ENCODE measurements at places on chromosomes 1 and 21. TPM values are rescaled to one million over a fixed set of nuclear protein-coding genes. Genes with fewer than 3 reads are reported as not detected.

The GSTM2 gene
- 27.5 TPM for total RNA-seq

- ATAC-seq = no peak
These were observed 81.6 kb upstream of the TTC34 start for GRCh38 chr1:2882966-2883696.

- ATAC-seq = no peak
These were observed 1.7 kb downstream of the TIAM1 start for GRCh38 chr21:31342348-31342747.

GRCh38 chr1:66695116-66695515 lies 57.1 kb upstream of the DYNLT5 start:
- ATAC-seq = no peak

DNA sequence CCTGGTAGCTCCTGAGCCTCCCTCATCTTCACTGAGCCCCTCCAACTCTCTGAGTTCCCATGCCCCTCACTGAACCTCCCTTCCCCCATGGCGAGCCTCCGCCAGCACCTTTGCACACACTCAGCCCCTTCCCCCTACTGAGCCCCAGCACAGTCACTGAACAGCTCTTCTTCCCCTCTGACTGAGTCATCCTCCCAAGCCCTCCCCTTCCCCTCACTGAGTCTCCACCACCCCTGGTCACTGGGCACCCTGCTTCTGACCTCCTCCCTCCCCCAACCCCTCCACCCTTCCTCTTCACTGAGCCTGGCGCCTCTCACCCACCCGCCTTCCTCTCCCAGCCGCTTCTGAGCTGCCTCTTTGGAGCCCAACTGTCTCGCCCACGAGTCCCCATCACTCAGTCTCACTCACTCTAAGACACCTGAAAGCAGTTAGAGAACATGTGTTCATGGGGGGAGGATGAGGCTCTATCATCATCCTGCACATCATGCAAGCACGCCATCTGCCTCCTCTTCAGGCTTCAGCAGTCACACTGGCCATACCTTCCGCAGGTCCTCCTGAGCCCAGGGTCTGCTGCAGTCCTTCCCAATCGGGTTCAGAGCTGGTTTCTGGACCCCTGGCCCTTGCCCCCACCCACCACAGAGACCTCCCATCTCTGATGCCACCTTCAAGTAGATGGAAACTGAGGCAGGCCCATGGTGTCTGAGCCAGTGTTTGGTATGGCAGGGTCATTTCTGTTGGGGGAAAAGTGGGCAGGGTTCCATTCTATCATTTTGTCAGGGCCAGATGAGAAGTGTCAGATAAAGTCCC lies 2.0 kb upstream of the TRNP1 start:
- peak; percentile 14 for ATAC-seq

DNA sequence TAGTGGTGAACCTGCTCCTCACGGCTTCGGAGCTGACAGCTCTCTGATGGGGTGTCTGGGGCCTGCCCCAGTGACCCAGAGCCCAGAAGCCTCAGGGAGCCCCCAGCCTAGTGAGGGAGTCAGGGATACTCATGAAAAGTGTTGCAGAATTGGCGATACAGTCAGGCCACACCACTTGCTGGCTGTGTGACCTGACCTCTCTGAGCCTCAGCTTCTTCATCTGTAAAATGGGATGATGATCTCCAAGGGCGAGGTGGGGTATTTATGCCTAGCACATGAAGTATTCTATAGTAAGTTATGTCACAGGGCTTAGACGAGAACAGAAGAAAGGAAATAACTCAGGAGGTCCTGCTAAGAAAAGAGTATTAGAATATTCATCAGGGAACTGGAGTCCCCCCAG lies 1.6 kb downstream of the TMEM51 start:
- no peak for ATAC-seq

DNA sequence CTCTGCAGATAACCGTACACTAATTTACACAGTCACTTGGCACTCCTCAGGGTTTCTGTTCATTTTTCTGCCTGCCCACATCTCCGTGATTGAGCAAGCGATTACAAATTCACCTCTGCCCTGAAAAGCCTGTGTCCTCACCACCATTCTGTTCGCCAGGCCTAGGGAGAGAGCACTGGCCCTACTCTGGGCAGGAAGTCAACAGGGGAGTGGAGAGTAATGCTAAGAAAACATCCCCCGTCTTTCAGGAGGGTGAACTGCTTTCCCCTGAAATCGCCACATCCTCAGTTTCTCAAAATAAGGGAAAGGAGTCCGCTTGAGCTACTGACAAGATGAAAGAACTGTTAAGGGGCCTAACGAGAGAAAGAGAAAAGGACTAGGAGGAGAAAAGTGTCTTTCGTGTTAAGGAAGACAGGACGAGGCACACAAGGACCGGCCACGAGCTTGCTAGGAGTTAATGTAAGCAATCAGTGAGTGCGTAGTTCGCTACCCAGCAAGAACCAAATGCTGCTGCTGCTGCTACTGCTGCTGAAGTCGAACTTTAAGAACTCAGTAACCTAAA lies 632 bp downstream of the PEX19 start:
- ATAC-seq = peak; percentile 41

The KIAA0040 gene
- total RNA-seq = 34.8 TPM

DNA sequence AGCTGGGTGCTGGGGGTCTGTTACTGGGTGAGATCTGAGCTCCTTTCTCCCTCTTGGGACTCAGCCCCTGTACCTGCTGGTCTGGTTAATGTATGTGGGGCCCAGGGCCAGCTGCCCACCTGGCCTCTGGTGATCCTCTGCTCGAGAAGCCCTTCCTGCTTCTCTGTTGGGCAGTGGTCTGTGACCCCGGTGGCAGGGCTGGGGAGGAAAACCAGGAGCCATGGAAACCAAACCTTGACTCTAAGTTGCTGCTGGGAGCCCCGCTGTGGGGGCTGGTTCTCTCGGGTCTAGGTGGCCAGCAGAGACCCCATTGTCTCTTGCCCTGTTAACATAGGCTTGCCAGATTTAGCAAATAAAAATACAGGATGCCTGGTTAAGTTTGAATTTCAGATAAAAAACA lies 1.3 kb downstream of the PADI1 start:
- ATAC-seq = no peak

The AGPAT3 gene
- total RNA-seq = 100.0 TPM

The NFASC gene
- 0.65 TPM for total RNA-seq

- ATAC-seq = no peak
These were observed 16.4 kb upstream of the NFASC start for GRCh38 chr1:204854286-204854685.

GRCh38 chr1:234573711-234574299 lies 36.2 kb downstream of the IRF2BP2 start:
- ATAC-seq = no peak

DNA sequence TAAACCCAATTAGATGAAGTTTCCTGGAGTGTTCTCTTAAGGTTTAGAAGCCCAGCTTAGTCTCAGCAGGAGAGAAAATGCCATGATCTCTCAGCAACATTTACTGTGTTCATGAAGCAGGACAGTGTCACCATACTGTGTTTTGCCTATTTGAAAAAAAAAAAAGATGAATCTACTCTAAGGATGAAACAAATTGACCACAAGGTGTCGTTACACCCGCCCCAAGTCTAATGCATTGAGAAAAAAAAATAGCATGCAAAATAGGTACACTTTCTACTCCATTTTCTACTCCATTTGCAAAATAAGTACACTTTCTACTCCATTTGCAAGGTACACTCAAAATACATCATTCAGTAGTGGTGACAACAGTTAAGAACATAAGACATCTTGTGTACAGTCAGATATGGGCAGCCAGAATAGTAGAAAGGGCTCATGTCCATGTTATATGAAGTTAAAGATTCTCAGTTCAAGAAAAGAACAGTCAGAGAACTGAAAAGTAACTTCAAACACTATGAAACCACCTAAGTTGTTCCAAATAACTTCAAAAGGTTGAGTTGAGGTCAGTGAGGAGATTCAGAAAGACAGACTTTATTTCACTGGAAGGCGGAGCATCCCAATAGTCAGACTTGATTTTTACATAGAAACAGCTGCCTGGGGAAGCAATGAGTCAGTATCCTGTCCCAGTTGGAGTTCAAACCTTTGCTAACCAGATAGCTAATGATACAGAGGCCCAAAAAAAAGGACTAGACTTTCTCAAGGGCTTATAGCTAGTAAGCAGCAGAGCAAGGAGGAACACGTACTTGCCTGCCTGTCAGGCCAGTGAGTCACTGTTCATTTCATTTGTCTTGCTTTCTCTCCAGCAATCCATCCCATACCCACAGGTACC lies 13.3 kb downstream of the PLPPR5 start:
- ATAC-seq = peak; percentile 88

- ATAC-seq = no peak
These were observed 515.5 kb downstream of the NUF2 start for GRCh38 chr1:163837206-163837605.

All from activated T-helper 17 cell treated with anti-CD3 and anti-CD28 coated beads, Interleukin-2, amount 50 U/mL, for 72 hours (primary cell).